DMS53 (cell line): ENCODE measurements at places on chromosomes 13 and 19.

GRCh38 chr13:33279414-33280278 is 5.9 kb downstream of the STARD13 start:
- peak; percentile 39 for DNase-seq

GRCh38 chr19:55400281-55401087 is 7.1 kb downstream of the UBE2S start:
- no peak for DNase-seq

DNA sequence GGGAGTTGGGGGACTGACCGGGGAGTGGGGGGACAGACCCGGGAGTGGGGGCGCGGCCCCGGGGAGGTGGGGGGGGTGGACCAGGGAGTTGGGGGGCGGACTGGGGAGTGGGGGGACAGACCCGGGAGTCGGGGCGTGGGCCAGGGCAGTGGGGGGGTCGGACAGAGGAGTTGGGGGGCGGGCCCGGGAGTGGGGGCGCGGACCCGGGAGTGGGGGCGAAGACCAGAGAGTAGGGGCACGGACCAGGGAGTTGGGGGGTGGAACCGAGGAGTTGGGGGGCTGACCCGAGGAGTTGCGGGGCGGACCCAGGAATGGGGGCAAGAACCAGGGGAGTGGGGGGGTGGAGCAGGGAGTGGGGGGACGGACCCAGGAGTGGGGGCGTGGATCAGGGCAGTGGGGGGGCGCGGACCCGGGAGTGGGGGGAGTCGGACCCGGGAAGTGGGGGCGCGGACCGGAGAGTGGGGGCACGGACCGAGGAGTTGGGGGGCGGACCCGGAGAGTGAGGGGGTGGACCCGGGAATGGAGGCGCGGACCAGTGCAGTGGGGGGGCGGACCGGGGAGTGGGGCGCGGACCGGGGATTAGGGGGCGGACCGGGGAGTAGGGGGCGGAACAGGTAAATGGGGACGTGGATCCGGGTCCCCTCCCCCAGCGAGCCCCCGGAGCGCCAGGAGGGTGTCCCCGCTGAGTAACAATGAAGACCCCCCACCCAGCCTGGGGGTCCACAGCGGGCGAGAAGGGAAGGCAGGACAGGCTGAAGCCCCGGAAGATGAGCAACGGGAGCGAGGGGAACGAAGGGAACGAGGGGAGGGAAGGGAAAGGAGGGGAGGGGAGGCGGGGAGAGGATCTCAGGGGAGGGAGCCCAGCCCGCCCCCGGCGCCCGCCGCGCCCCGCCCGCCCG is 589 bp downstream of the R3HDM4 start:
- no peak for DNase-seq

DNA sequence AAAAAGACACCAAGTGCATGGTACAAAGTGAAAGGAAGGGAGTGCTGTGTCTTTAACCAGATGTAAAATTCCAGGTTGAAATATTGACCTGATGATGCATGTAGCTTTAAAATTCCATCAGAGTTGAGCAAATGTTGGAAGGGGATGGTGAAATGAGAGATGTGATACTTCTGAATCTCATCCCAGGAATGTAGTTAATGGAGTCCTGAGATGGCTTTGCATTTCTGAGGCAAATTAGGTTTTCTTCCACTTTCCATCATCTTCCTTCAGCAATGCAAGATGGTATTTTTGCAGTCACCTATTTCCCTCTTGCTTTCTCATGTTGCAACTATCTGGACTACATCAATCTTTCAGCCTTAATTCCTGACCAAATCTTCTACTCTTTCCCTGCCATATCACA is 194.1 kb upstream of the MIR17HG start:
- no peak for DNase-seq

DNA sequence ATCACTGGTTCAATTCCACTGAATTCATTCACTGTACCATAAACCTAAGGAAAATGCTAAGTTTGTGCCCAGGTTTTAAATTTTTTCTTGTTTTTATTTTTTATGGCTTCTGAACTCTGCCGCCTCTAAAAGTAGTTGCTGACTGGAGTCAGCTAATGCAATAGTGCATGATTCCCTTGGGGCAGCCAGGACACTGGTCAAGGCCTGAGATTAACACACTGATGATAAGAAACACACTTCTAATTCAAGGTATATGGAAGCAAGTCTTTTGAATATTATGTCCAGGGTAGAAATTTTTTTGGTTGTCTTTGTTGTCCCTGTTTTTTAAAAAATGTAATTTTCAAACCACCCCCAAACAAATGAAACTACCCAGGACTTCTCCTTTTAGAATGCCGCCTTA is 72.2 kb downstream of the CDADC1 start:
- no peak for DNase-seq

GRCh38 chr19:27733551-27734266 is 1479.2 kb downstream of the UQCRFS1 start:
- no peak for DNase-seq

GRCh38 chr13:110616103-110617101 is 1.1 kb downstream of the NAXD start:
- peak; percentile 37 for DNase-seq

DNA sequence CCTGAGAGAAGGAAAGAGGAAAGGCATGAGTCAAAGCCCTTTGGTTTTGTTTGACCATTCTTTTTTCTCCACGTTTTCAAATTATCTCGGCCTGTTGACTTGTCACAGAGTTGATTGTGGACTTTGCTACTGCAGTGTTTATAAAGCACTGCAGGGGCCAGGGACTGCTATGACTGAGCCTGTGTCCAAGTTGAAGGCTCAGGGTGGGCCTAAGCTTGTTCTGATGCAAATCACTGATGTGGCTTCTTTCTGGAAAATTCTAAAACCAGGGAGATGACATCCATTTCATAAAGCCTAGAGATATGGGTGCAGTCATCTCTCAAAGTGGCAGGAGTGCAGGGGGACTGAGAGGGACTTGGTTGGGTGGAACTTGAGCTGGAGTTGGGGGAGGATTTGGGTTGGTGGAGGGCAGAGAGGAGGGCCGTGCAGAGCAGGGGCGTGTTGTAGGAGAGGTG is 1.2 kb upstream of the CXCL17 start:
- peak; percentile 58 for DNase-seq

GRCh38 chr13:30715837-30716236 is 19.5 kb upstream of the ALOX5AP start:
- no peak for DNase-seq

GRCh38 chr19:16288544-16288943 is 36.1 kb upstream of the KLF2 start:
- no peak for DNase-seq

DNA sequence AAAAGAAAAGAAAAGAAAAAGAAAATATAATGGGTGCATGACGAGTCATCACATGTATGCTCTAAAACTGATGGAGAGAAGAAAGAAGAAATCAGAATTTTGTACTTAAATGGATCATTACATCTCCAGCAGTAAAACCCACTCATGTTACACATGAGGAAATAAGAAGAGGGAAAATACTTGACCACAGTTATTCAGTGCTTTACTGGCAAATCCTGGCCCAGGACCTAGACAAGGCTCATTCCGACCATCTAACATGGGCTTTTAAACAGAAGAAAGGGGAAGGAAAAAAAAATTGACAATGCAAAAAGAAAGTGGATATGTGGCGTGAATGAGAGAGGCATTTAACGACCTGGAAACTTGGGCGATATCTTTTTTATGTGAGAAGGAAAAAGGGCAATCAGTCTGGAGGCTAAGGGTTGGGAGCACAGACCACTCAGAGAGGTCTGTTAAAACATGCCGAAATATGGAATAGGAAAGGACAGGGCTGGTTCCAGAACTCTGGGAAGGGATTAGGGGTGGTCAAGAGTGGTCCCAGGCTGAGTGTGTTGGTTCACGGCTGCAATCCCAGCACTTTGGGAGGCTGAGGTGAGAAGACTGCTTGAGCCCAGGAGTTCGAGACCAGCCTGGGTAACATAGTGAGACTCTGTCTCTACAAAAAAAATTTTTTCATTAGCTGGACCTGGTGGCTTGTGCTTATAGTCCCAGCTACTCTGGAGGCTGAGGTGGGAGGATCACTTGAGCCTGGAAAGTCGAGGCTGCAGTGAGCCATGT is 1.6 kb downstream of the SIGLECL1 start:
- DNase-seq: no peak

DNA sequence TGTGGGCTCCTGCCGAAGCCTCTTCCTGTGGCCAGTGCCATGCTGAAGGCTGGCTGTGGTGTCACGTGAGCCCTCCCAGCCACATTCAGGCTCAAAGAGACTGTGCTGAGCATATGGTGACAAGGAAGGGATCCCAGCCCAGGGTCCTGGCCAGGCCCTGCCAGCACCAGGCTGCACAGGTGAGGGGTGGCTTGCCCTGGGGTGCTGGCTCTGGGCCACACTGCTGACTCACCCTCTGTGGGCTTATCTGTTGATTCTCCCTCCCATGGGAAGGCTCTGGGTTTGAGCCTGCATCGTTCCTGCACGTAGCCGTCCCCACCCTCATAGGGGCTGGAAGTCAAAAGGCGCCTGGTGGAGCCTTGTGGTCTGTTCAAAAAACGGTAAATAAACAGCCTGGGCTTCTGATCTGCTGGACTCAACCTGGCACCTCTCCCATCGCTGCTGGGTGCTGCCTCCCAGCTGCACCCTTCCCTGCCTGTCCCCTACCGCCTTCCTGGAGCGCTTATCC is 31.1 kb downstream of the DNM2 start:
- peak; percentile 28 for DNase-seq

GRCh38 chr13:31896427-31896826 is 135.1 kb upstream of the FRY start:
- no peak for DNase-seq

GRCh38 chr13:48994706-48995105 is 19.0 kb downstream of the FNDC3A start:
- no peak for DNase-seq

DNA sequence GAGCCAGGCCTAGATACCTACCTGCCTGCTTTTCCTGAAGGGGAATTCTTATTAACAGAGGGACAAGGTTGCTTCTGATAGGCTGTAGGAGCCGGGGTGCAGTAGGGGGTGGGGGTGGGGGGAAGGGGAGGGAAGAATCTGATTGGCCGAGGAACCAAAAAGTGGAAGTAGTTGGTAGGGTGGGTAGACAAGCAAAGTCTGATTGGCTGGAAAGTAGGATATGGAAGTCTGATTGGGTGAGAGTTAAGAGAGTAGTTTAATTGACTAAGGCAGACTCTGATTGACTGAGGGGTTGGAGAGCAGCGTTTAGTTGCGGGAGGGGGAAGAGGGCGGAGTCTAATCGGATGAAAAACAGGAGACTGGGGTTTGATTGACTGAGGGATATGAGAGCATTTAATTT is 9.4 kb upstream of the CYP4F22 start:
- DNase-seq: no peak

- DNase-seq: peak; percentile 9
Measured at GRCh38 chr13:22114630-22115311, 443.9 kb downstream of the FGF9 start.

DNA sequence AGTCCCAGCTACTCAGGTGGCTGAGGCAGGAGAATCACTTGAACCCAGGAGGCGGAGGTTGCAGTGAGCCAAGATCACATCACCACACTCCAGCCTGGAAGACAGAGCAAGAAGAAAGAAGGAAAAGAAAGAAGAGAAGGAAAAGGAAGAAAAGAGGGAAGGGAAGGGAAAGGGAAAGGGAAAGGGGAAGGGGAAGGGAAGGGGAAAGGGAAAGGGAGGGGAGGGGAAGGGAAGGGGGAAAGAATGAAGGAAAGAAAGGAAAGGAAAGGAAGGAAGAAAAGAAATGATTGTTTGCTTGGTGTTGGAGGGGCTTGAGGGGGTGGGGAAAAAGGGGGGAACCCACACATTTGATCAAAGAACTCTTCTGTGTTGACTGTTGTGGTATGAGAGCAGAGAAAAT is 10.0 kb downstream of the PMIS2 start:
- no peak for DNase-seq

GRCh38 chr13:95307507-95307906 is 6.3 kb upstream of the ABCC4 start:
- no peak for DNase-seq

DNA sequence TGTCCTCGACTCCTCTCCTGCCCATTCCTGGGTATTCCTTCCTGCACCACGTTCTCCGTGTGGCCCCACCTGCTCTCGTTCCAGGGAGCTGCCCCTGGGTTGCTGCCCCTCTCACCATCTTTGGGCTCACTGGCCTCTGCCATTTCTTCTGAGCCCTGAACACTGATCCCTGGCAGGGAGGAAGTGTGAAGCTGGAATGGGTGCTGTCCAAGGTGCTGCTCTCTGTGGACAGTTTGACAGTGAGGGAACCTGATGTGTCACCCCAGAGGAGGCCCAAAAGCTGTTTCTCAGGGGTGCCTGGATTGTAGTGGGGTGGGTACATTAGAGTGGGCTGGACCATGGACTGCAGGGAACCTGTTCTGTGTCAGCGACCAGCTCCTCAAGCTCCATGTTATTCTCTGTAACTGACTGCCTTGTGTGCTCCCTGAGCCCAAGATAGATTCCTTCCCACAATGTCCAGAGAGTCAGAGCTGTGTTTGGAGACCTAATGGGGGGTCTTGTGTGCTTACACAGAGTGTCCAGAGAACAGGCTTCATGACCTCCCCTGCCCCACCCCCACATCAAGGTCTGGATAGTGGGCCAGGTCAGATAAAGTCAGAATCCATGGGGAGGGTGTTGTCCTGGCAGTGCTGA is 7.2 kb upstream of the CEACAM8 start:
- no peak for DNase-seq

GRCh38 chr13:23554000-23554399 is 16.2 kb upstream of the TNFRSF19 start:
- DNase-seq: no peak

- DNase-seq: peak; percentile 96
Measured at GRCh38 chr19:13905634-13906520, at the start of the genes BRME1 and CC2D1A. Gene BRME1, minus strand, starts transcription at chr19:13906117. Its CDS starts 1,225 bp downstream, at chr19:13904892. Gene CC2D1A, plus strand, starts transcription at chr19:13906201. Its CDS starts 241 bp downstream, at chr19:13906442.

GRCh38 chr19:47351548-47351947 is 2.4 kb downstream of the DHX34 start:
- peak; percentile 21 for DNase-seq

GRCh38 chr13:69306766-69307165 is 800.9 kb upstream of the ATXN8OS start:
- DNase-seq: peak; percentile 3

DNA sequence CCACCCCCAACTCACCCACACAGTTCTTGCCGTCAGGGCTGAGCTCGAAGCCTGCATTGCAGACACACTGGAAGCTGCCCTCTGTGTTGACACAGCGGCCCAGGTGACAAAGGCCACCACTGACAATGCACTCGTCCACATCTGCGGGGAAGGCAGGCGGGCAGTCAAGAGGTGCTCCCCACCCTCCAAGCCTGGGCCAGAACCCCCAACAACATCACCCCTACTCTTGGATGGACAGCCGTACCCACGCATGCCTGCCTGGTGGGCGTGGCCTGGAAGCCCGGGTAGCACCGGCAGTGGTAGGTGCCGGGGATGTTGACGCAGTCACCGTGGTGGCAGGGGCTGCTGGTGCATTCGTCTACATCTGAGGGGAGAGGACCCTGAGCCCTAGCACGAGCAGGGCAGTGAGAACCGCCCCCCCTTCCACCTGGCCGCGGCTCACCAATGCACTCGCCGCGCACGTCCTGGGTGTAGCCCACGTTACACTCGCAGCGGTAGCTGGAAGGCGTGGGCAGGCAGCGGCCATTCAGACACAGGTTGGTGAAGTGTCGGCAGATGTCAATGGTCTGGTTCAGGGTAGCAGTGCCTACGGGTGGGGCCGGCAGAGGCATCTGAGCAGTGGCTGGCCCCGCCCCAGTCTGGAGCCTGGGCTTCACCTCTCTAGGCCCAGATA is 13.3 kb downstream of the FBN3 start:
- DNase-seq: no peak
